HCT116 (cell line): ENCODE measurements at places on chromosomes 5 and 9. TPM values are rescaled to one million over a fixed set of nuclear protein-coding genes. Genes with fewer than 3 reads are reported as not detected.

- no peak for DNase-seq
Measured at GRCh38 chr9:5834214-5834613, 1.3 kb upstream of the ERMP1 start.

DNA sequence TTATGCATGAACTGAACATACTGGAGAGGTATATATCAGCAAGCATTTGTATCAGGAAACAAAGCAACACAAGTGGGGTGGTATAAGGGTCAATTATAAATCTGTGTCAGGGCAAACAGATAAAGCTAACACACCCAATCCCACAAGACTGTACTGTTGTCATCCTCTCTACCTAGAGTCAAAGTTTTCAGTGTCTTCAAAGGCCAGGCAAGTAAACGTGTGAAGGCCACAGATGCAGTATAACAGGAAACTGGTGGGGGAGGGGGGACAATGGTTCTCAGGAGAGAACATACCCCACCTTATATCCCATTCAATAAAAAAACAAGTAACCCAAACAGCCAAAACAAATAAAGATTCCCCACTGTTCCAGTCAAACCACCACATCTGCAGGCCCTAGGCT is 22.1 kb downstream of the ELP1 start:
- DNase-seq: no peak

GRCh38 chr9:114105236-114105635 is 6.1 kb upstream of the KIF12 start:
- no peak for DNase-seq

DNA sequence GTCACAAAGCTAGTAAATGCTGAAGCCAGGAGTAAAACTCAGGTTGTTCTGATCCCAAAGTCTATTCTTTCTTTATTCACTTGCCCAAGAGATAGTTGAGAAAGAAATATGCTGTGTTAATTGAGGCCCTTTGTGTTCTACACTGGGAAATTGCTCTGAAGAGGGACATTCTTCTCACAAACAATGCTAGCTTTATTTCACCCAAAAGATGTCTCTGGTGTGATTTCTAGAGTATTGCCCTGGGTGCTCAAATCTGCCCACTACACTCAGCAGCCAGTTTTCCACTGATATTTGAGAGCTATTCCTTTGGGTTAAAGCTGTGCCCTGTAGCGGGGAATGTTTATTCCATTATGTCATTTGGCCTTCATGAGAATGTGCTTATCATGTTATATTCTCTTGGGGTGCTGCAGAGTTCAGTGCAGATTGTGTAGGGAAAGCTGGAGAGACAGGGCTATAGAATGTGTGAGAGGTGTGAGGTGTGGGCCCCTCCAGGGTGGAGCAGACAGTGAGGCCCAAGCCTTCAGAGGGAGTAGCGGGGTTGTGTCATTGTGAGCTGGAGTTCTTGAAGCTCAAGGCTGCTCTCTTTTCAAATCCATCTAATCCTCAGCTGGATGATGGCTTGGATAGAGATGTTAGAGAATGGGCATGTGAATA is 21.0 kb upstream of the C5orf63 start:
- DNase-seq: no peak

DNA sequence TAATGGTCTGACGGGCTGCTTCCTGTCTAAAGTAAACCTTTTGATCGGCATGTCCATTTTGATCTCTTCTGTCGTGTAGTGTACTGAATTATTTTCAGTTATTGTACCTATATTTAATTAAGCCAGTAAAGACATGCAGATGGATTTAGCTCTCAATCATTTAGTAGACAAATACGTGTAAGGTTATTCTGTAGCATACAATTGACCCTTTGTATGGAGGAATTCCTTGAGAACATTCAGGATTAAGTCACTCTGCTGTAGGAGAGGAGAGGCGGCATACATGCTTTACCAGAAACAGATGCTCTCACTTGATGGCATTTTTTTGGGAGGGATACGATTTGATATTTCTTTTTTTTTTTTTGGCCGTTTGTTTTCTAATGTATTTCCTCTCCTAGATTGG is 141.0 kb downstream of the PBX3 start:
- no peak for DNase-seq

DNA sequence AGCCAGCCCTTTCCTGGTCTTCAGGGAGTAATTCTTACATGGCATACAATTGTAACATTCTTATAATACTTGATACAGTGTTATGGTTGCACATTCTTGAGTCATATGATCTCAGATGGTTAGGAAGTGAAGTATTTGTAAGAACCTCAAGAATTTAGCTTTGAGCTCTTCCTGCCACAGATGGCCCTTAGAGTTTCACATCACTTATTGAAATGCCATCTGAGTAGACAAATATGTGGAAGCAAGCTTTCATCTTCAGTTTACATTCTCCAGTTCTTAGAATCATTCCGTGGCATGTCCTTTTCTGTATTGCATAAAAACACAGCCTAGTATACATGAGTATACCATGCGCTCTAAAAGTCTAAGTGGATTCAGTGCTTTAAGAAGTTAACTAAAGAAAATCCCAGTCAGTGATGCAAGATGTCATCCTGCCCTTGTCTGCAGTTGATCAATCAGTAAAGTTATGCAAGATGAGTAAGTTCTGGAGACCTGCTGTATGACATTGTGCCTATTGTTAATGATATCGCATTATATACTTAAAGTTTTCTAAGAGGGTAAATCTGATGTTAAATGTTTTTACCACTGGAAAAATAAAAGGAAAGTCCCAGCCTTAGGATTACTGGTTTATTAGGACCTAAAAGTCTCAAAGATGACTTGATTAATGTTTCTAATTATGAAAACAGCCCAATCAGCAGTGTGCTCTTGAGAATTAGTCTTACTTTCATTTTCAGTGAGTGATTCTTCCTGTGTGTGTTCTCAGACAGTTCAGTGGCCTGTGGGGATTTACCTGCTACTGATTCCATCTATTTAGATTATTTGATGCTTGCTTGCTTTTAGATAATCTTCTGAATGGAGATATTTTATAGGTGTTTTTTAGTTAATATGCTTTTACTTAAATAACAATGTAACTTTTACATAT is 29.4 kb downstream of the RHOBTB3 start:
- DNase-seq: no peak

GRCh38 chr9:87516222-87516925 is 18.7 kb downstream of the DAPK1 start:
- no peak for DNase-seq

DNA sequence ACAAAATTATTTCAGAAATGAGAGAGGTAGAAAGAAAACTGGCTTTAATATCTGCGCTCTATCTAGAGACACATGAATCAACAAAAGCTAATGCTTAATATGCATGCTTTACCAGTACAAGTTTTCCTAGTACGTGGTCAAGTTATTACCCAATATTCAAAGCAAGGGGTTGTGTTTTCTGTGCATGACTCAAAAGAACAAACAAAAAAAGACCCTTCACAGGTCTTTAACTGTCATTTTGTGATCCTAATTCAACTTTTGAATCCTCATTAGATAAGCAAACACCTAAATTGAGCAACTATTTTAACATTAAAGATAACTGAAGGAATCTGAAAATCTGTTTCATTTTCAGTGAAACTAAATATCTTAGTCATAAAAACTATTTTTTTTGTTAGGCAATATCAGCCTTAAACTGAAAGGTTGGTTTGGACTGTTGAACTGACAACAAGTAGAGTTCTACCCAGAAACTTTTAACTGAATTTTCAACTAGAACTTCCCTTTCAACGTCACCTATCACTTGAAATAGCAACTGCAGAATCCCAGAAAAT is 12.5 kb downstream of the ST8SIA4 start:
- DNase-seq: no peak

- no peak for DNase-seq
Measured at GRCh38 chr5:83434946-83435345, 36.6 kb upstream of the VCAN start.

GRCh38 chr9:83538172-83538889 is at the start of gene FRMD3:
Gene FRMD3, minus strand, starts transcription at chr9:83538401. Its CDS starts 170 bp downstream, at chr9:83538231.
- peak; percentile 43 for DNase-seq

GRCh38 chr5:91318724-91319123 is 64.4 kb downstream of the ARRDC3 start:
- no peak for DNase-seq

GRCh38 chr5:1032551-1033027 is 24.0 kb downstream of the NKD2 start:
- DNase-seq: no peak

- no peak for DNase-seq
Measured at GRCh38 chr9:84107081-84107480, 126.5 kb downstream of the RMI1 start.

DNA sequence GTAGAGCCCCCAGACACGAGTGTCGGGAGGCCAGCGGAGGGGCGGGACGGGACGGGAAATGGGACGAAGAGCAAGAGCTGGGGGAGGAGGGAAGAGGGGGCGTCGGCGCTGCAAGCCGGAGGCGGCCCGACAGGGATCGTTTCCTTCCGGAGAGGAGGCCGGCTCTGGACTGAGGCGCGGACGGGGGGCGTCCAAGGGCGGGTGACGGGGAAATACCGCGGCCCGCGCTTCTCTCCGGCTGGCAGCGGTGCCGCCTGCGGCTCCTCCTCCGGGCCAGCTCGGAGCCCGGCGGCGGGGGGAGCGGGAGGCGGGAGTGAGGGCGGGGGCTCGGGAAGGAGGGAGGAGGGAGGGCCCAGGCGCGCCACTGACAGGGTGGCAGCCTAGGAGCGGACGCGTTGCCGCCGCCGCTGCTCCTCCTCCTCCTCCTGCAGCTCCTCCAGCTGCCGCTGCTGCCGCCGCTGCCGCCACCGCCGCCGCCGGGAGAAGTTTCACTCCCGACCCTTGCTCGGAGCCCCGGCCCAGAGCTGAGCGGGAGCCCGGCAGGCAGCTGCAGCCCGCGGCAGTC is at the start of gene CHSY3:
Gene CHSY3, plus strand, starts transcription at position 364 of the 565 bp plus-strand sequence.
- peak; percentile 46 for DNase-seq

GRCh38 chr5:56313004-56313531 is 79.9 kb upstream of the ANKRD55 start:
- no peak for DNase-seq

DNA sequence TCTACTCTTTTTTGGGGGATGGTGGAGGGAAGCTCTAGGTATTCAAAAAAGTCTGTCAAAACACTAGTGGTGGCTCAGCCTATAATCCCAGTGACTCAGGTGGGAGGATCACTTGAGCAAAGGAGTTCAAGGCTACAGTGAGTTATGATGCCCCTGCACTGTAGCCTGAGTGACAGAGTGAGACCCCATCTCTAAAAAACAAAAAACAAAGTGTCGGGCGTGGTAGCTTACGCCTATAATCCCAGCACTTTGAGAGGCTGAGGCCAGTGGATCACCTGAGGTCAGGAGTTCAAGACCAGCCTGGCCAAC is 15.8 kb upstream of the SLC35D2 start:
- no peak for DNase-seq

- no peak for DNase-seq
Measured at GRCh38 chr9:129627556-129628440, 1.8 kb downstream of the NTMT1 start.

- DNase-seq: no peak
Measured at GRCh38 chr9:69023650-69024049, 9.7 kb upstream of the PRKACG start.

Gene FBXL7
- total RNA-seq: 0.05 TPM

Gene OSTF1
- 20.7 TPM for total RNA-seq

Gene TAF11L5
- total RNA-seq: not detected

Gene TMEM215
- total RNA-seq: not detected

Gene SH2D3C
- 1.3 TPM for total RNA-seq

Gene FASTKD3
- 12.0 TPM for total RNA-seq
